ENCODE measurements at places on chromosomes 2 and 18.

GRCh38 chr2:68765739-68766375 is 31.2 kb downstream of the ARHGAP25 start:
- DNase-seq: peak; percentile 64

DNA sequence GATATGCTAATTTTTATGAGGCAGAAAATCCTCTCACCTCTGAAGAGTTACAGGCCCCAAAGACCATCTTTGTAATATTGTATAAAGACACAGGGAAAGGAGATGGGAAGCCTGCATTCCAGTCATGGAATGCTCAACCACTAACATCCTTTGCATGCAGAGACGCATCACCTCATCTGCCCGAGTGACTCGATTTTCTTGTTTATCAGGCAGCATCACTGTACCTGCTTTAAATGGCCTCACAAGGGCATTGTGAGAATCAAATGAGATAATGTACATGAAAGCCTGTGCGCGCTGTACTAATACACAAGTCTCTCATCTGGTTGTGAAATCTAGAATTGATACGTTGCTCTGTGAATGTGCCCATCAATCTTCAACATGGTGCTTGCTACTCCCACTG is 10.2 kb upstream of the TMEM247 start:
- DNase-seq: no peak

GRCh38 chr2:188569431-188570165 is 277.9 kb downstream of the GULP1 start:
- DNase-seq: no peak

DNA sequence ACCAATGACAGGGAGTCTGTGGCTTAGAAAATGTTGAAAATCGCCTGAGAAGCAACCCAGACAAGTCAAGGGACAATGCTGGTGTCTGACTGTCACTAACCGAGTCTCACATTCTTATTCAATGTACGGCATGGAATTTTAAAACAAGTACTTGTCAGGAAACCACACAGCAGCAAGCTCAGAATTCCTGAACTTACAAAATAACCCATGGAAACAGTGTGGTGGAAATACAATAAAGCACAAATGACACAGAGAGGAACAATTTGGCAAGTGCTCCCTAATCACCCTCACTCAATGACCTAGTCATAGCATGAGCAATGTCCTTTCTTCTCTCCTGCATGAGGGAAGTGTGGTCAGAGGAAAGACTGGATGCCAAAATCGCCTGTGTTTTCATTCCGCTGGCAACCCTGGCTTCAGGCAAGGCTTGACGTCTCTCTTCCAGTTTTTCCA is 154.0 kb downstream of the SATB2 start:
- DNase-seq: peak; percentile 80

DNA sequence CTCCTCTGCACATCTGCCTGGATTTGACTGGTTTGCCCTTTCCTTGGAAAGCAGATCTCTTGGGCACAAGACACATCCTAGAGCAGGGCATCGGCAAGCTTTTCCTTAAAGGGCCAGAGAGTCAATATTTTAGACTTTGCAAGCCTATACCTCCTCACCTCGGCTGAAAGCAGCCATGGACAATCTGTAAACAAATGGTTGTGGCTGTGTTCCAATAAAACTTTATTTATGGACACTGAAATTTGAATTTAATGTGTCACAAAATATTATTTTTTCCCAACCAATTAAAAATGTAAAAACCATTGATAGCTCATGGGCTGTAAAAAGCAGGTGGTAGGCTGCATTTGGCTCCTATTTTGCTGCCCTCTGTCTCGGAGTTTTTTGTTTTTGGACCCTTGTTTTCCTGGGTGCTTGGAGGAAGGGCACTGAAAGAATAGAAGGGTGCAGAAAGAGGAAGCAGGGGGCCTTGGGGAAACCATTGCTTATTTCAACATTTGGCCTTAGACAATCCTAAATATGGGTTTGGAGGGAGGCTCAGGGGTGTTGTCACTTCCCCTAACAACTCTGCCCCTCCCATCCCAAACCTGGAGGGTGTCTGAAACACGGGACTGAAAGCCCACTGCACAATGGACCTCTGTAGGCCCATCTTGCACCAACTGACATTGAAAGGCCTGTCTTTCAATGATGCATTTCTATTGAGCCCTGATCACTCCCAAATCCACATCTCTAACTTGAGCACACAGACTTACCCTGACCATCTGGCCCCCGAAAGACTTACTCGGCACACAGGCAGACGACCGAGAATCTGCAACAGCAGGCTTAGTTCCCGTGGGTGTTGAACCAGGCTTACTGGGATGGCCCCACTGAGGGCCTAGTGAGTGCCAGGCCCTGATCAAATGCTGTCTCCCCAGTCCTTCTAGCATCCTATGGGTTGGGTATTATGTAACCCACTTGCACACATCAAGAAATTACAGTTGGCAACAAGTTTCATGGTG is 7.1 kb upstream of the ZFP36L2 start:
- DNase-seq: no peak

DNA sequence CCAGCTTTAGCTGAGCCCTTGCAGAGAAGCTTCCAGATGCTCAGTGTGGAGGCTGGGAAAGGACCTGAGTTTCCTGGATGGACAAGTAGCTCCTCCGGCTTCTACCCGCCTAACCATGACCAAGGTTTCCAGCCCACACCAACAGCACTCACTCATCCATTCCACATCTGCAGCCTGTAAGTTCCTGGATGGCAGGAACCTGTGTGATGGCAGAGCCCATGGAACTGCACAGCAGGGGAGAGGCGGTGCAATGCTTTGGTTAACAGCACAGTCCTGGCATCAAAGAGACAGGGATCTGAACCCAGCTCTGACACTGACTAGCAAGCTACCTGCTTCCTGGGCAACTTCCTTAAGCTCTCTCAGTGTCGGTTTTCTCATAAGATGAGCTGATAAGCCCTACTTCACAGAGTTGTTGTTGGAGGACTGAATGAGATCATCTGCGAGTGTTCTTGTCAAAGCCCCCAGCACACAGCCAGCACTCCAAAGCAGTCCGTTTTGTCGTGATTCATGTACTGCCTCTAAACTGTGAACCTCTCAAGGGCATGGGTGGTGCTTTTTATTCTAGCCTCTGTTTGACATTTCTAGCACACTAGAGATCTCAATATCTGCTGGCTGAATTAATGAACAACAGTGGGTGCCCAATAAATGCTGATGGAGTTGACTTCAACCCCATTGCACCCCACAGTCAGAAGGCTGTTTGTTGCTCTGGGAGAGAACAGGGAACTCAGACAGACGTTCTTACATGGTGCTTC is 41.6 kb upstream of the OTOF start:
- peak; percentile 7 for DNase-seq

Measured in iris pigment epithelial cell (primary cell).